Effector memory CD8-positive, alpha-beta T cell (primary cell): ENCODE measurements at places on chromosomes 1 and 21.

- DNase-seq = no peak
Measured at GRCh38 chr1:213571419-213571818, 416.4 kb upstream of the PROX1 start.

- DNase-seq = no peak
Measured at GRCh38 chr1:94044290-94044790, 76.6 kb downstream of the ABCA4 start.

GRCh38 chr1:25649505-25650288, 33.1 kb downstream of the MAN1C1 start:
- no peak for DNase-seq

DNA sequence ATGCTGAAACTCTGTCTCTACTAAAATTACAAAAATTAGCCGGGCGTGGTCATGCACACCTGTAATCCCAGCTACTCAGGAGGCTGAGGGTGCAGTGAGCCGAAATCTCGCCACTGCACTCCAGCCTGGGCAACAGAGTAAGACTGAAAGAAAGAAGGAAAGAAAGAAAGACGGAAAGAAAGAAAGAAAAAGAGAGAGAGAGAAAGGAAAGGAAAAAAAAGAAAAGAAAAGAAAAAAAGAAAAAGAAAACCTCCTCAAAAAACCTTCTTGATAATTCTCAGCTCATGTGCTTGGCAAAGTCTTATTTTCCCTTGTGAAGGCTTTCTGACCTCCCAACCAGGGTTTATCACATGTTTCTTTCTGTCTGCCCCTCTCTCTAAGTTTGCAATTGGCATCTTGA, 7.3 kb downstream of the NID1 start:
- DNase-seq = no peak

DNA sequence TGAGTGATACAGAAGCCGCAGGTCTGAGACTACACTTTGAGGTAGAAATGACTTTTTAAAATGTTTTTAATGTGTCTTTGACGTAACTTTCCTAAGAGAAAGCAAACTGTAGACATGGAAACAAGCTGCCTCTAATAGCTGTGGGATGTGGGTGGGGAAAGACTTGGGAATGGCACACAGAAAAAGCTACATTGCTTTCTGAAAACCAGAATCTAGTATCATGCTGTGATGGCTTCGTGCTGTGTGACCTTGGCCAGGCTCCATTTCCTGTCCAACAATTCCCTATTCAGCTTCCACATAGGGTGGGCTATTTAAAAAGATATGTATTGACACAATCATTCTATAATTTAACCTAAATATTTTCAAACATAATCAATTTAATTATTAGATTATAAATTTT, 909.1 kb downstream of the NCAM2 start:
- DNase-seq = no peak

GRCh38 chr1:60463146-60463545, 389.6 kb upstream of the C1orf87 start:
- DNase-seq = no peak

DNA sequence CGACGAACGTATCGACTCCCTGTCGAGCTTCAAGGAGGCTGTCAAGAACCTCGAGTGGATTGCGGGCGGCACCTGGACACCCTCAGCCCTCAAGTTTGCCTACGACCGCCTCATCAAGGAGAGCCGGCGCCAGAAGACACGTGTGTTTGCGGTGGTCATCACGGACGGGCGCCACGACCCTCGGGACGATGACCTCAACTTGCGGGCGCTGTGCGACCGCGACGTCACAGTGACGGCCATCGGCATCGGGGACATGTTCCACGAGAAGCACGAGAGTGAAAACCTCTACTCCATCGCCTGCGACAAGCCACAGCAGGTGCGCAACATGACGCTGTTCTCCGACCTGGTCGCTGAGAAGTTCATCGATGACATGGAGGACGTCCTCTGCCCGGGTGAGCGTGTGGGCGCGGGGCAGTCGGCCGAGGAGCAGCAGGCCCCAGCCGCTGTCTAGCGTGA, 28.0 kb downstream of the COL6A2 start:
- no peak for DNase-seq

DNA sequence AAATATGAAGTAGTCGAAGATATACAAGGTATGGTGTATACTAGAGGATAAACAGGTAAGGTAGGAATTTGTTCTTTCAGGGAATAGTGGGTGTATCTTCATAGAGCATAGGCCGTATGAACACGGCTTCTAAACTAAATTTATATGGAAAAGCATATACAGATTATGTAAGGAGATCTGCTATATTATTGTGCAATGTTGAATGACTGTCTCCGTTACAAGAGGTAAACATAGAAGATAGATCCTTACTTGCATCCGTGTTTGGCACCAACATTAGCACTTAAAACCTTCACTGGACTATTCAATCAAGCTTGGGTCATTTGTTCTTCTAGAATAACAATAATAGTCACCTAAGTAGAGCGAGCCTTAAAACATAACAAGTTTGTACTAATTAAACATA, 45.9 kb downstream of the CLEC20A start:
- DNase-seq = no peak

GRCh38 chr1:6961905-6962477, 176.7 kb downstream of the CAMTA1 start:
- DNase-seq = no peak

DNA sequence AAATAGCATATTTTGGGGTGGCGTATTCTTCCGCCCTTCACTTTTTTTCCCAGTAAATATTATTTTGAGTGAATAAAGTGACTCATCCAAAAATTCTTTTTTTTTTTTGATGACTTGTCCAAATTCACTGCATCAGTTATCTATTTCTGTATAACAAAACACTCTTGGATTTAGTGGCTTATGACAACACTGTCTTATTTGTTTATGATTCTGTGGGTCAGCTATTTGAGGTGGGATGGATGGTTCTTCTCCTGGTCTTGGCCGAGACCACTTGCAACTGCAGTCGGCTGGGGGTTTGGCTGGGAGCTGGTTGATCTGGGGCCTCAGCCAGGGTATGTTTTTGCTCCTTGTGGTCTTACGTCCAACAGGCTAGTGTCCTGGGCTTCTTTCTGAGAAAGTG, 39.9 kb upstream of the SRSF10 start:
- no peak for DNase-seq

DNA sequence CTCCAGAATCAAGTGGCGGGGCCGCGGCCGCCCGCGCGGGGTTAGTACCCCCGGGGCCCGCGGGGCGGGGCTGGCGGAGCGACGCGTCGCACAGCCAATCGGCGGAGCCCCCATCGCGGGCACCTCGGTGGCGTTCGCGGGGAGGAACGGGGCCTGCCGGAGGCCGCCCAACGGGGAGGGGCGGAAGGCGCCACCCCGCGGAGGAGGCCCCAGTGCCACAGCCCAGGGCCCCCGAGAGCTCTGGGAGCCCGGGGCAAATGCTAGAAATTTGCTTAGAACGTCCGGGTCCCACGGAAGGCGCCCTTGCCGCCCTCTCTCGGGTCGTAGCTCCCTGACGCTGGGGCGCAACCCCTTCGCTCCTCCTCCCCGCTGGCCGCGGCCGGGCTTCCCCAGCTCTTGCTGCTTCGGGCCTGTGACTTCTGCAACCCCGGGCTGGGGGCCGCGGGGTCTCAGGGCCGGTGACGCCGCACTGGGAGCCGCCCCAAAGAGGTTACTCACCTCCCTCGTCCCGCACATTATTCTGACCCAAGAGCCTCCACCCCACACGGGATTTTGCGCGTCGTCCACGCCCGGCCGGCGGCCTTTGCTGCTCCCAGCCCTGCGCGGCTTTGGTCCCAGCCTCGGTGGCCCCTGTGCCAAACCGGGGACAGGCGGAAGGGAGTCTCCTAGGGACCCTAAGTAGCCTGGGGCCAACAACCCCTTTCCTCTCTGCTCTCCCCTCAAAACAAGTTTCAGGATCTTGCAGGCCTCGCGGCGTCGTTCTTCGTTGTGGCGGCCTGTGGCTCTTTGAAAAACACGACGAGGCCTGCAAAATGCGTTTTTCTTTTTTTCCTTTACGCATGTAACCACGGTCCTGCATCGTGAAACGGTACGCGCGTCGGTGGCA, at the start of gene RUNX3:
TSS of gene RUNX3 (minus strand) at position 17 of the 886 bp plus-strand sequence. CDS start 408 bp downstream, outside the sequence.
- DNase-seq = peak; percentile 91

DNA sequence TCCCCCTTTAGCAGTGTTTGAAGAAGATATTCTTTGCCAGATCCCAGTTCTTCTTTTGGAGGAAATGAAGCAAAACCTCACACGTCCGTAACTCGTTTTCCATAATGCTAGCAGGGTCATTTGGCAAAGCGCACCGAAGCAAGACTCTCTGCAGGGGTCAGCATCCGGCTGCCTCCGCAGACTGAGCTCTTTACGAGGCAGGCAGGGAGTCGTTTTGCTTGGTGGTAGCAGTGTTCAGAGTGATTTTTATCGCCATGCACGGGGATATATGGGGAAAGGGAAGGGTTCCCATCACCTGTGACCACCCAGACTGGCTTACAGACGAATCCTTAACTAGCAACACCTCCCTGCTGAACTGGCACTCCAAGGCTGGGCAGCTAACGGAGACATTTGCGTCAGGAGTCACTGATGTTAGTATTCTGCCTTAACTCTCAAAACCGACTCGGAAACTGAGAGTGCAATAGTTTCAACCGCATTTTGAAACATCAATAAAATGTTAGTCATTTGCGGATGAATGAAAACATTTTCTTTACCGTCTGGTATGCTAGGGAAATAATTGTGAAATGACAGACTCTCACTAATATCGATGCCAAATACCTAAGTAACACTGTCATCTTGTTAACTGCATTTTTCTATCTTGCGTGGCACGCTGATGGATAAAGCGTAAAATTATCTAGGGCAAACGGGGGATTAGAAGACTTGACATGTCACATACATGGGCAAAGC, 2.2 kb upstream of the NEGR1 start:
- no peak for DNase-seq

GRCh38 chr21:30234643-30235042, 18.7 kb upstream of the CLDN8 start:
- DNase-seq = no peak

GRCh38 chr1:107175102-107175909, 34.5 kb downstream of the NTNG1 start:
- DNase-seq = no peak

GRCh38 chr1:29145739-29146437, 22.2 kb upstream of the TMEM200B start:
- DNase-seq = no peak

DNA sequence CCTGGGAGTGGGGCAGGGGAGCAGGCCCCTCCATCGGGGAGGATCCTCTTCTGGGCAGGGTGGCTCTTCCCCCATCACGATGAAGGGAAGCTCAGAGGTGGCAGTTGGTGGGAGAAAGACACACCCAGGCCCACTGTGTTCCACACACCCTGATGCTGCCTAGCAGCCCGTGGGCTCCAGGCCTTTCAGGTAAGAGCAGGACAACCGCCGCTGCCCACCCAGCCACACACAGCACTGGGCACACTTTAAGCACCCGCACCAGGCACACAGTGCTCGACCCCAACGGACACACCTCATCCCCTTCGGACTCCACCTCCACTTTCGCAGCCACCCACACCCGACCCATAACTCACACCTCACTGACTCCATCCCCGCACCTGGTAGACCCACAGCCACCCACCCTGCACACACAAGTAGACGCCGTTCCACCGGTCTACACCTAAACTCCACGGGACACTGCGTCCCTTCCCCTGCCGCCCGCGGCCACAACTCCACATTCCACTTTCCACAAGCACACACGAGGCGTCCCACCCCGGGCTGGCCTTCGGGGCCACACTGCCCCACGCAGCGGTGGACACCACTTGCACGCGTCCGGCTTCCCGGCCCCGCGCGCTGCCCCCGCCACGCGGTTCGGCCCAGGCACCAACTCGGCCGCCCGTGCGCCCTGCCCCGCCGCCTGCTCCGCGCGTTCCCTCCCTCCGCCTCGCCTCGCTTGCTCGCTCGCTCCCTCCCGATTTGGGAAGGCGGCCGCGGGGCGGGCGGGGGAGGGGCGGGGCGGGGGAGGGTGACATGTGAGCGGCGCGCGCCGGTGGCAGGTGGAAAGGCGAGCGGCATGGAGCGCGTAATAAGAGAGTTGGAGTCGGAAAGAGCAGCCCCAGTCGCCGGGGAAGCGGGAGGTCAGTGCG, at the start of gene KCNQ4:
TSS of gene KCNQ4 (plus strand) at position 787 of the 905 bp plus-strand sequence. CDS start 307 bp downstream, outside the sequence.
- no peak for DNase-seq

- DNase-seq = no peak
Measured at GRCh38 chr21:44755227-44755626, 43.9 kb upstream of the TSPEAR start.

- DNase-seq = no peak
Measured at GRCh38 chr1:97352936-97353382, 567.9 kb downstream of the DPYD start.

DNA sequence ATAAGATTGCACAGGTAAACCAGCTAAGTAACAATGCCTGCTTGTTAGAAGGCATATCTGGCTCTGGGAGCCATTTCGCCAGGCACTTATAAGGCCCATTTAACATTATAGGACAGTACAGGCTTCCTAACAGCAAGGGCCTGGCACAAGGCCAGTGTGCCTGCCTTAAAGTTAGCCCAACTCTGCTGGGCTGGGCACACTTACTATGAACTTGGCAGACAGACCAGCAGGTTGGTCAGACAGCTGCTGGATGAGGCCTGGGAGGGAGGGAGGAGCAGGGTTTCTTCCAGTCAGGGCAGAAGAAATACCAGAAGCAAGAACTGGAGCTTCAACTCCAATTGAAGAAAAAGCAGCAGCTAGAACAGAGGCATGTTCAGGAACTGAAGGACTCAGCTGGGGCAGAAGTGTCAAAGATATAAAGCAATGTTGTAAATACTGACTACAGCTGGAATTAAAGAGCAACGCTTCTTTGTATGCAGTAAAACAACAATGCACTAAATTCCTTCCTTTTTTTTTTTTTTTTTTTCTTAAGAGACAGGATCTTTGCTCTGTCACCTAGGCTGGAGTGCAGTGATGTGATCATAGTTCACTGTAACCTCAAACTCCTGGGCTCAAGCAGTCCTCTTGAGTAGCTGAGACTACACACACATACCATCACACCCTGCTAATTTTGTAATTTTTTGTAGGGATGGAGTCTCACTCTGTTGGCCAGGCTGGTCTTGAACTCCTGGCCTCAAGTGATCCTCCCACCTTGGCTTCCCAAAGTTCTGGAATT, 4.9 kb downstream of the CACHD1 start:
- no peak for DNase-seq

GRCh38 chr1:117820694-117821381, 108.6 kb downstream of the GDAP2 start:
- DNase-seq = no peak

DNA sequence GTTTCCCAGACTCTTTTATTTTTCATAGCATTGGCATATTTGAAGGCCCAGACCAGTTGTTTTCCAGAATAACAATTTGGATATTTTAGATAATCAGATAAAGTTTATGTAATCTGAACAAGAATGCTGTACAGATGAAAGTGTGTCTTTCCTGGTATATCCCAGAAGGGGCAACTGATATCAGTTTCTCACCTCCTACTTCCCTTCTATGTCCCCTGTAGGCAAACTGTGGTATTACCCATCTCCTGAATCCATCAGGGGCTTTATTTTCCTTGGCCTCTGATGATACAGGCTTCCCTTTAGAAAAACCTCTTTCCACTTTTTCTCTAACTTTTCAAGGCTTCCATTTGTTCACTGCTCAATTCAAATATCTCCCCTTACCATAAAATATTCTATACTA, 87.5 kb upstream of the RGS1 start:
- no peak for DNase-seq
